ENCODE measurements at places on chromosomes 4 and X.

GRCh38 chr4:70364002-70364401, 3.4 kb downstream of the SMR3A start:
- no peak for DNase-seq

GRCh38 chr4:42633605-42634388, 23.1 kb downstream of the ATP8A1 start:
- no peak for DNase-seq

GRCh38 chrX:153886915-153887314, 942 bp upstream of the L1CAM start:
- no peak for DNase-seq

DNA sequence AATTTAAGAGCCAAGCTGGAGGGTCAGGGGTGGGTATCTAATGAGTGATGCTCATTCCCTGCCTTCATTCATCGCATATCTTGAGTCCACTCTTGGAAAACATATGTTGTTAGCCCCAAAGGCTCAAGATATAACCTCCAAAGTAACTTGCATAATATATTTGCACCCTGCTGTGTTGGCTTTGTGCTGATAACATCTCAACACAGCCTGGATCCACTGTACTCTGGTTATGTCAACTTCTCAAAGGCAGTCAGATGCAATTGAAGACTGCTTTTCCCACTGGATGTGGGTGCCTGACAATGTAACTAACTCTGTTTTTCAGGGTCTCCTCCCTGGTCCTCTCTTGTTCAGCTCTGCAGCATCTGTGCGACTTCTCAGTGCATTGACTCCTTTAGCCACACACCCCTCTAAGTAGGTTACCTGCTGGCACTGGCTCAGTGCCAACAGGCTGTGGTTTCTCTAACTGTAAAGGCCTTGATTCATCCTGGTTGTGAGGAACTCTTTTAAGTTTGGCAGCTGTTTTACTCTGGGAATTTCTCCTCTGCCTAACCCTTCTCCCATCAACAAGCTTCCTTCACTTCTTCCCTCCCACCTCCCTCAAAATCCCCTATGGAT, 28.1 kb downstream of the SLC16A2 start:
- DNase-seq: no peak

GRCh38 chr4:161252520-161253141, 911.2 kb downstream of the FSTL5 start:
- DNase-seq: no peak

DNA sequence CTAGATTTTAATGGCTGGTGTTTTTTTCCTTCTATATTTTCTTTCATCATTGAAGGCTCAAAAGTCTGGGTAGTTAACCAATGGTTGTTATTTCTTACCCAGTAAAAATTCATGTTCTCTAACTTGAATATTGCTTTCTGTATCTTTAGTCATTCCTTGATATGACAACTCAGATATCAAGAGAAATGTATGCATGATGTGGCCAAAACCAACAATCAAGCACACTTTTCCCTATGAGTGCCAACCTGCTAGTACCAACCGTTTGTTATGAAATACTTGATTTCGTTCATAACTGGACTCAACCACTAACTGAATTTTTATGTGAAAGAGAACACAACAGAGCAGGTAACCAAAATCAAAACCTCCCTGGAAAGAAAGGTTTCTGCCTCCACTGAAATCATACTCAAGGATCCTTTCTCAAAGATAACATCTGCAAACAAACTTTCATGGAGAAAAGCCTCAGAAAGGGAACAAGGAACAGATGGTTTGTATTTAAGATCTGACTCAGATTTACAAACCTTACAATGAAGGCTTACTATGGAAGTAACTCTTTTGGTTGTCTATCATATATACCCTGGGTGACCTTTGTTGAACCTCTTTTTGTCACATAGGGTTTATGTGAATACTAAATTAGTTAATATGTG, 8.3 kb upstream of the VEGFC start:
- DNase-seq: no peak

- no peak for DNase-seq
Measured at GRCh38 chrX:20032201-20032600, 41.3 kb upstream of the BCLAF3 start.

GRCh38 chr4:160848901-160849760, 1314.7 kb downstream of the FSTL5 start:
- no peak for DNase-seq

DNA sequence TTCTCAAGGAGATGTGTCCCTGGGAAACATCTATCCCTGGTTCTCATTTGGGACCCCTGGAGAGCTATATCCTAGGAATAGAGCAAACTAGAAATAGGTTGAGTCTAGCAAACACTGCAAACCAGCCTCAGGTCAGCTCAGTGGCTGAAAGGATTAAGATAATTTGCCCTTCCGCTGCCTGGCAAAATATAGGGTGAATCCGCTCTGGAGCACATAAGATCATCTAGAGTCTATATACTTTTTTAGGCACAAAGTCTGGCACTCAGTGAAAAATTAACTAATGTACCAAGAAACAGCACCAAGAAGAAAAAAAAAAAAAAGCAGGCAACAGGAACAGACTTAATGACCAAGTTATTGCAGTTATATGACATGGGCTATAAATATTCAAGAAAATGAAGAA, 7.3 kb upstream of the GUCY2F start:
- DNase-seq: no peak

DNA sequence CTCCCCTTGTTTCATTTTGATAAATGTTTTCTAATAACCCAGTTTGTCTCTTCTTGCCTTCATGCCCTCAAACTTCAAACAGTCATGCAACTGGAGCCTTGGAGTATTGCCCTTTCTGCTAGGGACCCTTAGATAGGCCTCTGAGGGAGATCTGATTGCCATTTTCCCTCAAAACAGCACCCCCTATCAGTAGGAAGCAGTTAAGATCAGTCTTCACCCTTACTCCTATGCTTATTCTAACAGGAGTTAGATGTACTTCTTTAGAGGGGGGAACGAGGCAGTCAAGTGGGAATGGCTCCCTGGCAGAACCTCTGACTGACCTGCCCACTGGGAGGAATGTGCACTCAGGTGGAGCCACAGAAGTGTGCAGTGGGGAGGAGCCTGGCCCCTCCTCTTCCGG, 74.1 kb downstream of the FAM47A start:
- no peak for DNase-seq

DNA sequence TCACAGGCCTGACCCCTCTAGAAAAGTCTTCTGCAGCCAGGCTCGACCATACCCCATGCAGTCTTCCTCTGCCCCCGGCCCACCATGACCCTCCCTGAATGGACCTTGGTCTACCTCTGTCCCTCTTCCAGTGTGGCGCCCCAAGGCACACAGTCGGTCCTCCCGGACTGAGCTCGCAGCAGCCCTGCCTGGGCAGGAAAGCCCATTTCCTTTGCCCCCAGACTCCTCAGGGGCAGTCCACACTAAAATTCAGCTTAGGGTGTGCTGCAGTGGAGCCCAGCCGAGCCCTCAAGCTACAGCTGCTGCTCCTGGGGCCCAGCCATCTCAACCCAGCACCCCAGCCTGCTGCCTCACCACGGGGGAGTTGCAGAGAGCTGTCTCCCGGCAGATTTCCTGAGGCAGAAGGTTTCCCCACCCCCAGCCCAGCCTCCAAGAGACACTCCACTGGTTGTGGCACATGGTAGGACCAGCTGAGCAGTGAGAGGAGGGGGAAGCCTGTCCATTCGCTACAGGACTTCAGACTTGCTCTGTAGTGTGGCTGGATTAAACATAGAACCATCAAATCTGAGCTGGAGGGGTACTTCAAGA, 37.5 kb upstream of the IQSEC2 start:
- DNase-seq: no peak

- DNase-seq: no peak
Measured at GRCh38 chr4:150828159-150828558, 186.9 kb downstream of the LRBA start.

DNA sequence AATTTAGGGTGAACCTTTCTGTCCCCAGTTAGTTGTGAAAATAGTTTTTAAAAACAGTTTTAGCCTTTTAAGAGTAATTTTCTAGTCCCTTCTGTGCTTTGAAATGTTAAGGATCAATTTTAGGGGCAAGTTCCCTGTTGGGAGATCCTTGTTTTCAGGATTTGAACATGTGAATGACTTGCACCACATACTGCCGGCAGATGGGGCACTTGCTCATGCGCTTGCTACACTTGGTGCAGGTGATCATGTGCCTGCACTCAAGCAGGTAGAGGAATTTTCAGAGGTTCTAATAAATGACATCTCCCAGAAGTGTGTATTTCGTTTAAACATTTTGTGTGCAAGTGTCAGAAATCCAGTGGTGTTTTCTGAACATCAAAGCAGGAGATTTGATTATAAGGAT, 195.9 kb downstream of the CHM start:
- DNase-seq: no peak

GRCh38 chr4:178293601-178294000, 851.4 kb upstream of the AGA start:
- no peak for DNase-seq

GRCh38 chr4:111991163-111991562, 154.1 kb upstream of the FAM241A start:
- no peak for DNase-seq

- DNase-seq: no peak
Measured at GRCh38 chr4:147787204-147787603, 55.3 kb downstream of the ARHGAP10 start.

GRCh38 chrX:77935886-77936285, 25.4 kb downstream of the ATP7A start:
- DNase-seq: no peak

GRCh38 chr4:74366367-74366911, 1.5 kb downstream of the EREG start:
- no peak for DNase-seq

GRCh38 chr4:123675567-123675966, 279.0 kb downstream of the SPRY1 start:
- no peak for DNase-seq

DNA sequence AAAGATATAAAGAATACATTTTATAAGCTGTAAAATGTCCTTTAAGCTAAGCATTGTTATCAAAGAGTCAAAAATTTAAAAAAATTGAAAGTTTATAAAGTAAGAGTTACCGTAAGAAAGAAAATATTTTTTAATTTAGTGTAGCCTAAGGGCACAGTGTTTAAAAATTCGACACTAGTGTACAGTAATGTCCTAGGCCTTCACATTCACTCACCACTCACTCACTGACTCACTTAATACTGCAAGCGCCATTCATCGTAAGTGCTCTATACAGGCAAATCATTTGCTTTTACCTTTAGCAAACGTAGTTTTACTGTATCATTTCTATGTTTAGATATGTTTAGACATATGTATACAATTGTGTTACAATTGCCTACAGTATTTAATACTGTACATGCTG, 20.2 kb downstream of the GLRA3 start:
- DNase-seq: no peak
